Osteocyte (in vitro differentiated cells): ENCODE measurements at places on chromosomes 11 and 22. TPM values are rescaled to one million over a fixed set of nuclear protein-coding genes. Genes with fewer than 3 reads are reported as not detected.

- no peak for DNase-seq
- no peaks in the 10 kb centered on the region for H3K4me1 ChIP-seq
- H3K27me3 ChIP-seq = no peaks in the 10 kb centered on the region
Observed at GRCh38 chr11:10358696-10359095, 53.8 kb downstream of the ADM start.

DNA sequence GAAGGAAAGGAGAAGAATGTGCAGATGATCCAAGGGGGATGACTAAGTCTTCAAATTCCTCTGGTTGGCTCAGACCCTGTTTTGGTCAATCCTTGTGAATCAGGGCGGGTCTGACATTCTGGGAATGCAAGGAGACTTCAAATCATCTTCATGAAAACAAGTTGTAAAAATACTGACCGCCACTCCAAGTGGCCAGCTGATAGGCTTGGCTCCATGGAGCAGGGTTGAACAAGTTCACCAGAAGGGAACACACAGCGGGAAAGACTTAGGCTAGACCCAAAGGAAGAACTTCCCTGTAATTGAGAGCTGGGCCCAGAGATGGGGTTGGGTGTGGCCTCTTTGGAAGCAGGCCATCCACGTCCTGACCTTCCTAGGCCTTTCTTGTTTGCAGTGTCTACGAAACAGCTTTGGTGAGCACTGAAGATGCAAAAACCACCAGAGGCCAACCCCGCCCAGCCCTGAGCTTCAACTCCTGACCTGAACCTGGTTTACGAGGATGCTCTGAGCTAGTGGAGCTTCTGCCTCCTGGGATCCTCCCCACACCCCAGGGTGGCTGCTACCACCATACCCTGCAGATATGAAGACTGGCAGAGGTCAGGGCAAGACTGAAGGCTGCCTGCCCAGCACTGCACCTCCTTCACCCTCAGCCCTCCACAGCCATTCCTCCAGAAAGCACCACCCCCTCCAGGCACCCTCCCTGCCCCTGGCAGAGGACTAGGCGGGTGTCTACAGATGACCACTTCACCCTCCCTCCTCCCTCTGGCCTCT lies 26.1 kb downstream of the GDPD5 start:
- H3K27ac ChIP-seq = peak overlapping the region; percentile 53
- DNase-seq = no peak
- H3K4me3 ChIP-seq = no peak overlapping the region
- no peaks in the 10 kb centered on the region for H3K27me3 ChIP-seq
- H3K4me1 ChIP-seq = peaks cover 25% of the 10 kb centered on the region

The SMIM35 gene
- not detected in 2 replicates for total RNA-seq

The PRSS23 gene
- total RNA-seq = 545 and 556 TPM in 2 replicates
